Right ventricle myocardium superior (tissue), 1 donor: ENCODE measurements at places on chromosomes 16 and 17. TPM values are rescaled to one million over a fixed set of nuclear protein-coding genes. Genes with fewer than 3 reads are reported as not detected.

The MILR1 gene
- 2.2 TPM for total RNA-seq

- DNase-seq, result peak; percentile 10
These were observed 28.1 kb downstream of the MEAK7 start for GRCh38 chr16:84476401-84476800.

The AIPL1 gene
- total RNA-seq, result not detected

- DNase-seq, result peak; percentile 79
These were observed 68.8 kb downstream of the ABR start for GRCh38 chr17:1110862-1111598.

The TRAF4 gene
- total RNA-seq, result 2.4 TPM

The SLC6A4 gene
- 0.75 TPM for total RNA-seq

GRCh38 chr16:17026600-17027242 is 444.0 kb downstream of the XYLT1 start:
- DNase-seq, result no peak

DNA sequence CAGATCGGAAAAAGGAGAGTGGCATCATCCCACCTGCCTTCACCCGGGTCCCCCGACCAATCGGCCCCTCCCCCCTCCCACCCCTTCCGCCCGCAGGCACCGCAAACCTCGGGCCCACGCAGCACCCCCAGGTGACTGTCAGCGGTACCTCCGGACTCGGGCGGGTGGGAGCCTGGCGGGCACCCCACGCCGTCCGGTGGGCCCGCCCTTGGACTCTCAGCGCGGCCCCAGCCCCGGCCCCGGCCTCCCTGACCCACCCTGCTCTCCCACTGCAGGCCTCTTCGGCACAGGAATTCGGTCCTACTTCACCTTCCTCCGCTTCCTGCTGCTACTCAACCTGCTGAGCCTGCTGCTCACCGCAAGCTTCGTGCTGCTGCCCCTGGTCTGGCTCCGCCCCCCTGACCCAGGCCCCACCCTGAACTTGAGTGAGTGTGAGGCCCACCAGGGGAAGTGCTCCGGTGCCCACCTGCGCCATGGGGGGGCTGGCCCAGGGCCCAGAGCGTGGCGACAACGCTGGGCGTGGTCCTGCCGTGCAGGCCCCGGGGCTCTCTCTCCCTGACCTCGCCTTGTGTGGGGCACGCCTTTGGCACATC is 1.6 kb downstream of the TMC8 start:
- no peak for DNase-seq

- DNase-seq, result no peak
These were observed 15.8 kb downstream of the TSPOAP1 start for GRCh38 chr17:58312829-58313228.

- peak; percentile 9 for DNase-seq
These were observed 977 bp downstream of the NAGPA start for GRCh38 chr16:5032748-5033167.

DNA sequence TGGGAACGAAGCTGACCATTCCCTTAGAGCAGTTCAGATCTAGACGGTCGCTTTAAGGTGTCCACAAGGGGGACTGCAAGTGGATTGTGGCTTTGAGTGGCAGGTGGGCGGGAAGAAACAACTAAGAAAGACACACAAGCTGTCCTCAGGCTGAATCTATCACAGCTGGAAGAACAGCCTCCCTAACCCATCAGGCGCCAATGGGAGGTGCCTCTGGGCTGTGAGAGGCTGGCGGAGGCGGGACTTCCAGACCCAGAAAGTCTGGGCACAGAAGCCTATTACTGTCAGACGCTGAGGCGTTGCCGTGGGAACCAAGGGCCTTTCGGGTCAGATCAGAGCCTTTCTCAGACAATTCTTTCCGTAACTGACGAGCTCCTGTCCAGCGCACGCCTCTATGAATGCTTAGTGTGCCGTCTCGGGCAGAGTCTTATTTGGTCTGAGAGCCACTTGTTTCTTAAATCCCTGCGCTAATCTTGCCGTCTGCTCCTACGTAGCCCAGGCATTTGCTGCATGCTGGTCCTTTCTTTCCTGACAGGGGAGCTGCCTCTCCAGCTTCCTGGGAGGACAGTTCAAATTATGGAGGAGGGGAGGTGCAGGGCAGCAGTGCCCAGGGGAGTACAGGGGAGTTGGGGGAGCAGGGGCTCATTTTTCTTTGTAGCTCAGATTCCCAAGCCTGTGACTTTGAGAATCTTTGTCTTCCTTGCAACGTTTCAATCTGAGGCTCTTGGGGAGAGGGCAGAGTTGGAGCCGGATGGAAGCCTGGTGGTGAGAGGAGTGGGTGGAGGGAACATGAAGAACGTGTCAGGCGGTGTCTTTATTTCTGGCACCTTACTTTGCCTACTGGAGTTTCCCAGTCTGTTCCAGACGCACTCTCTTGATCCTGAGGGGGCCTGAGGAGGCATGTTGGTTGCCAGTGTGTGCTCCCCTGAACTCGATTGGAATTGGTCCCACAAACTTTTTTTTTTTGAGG is 618.7 kb downstream of the KCNJ18 start:
- DNase-seq, result no peak

DNA sequence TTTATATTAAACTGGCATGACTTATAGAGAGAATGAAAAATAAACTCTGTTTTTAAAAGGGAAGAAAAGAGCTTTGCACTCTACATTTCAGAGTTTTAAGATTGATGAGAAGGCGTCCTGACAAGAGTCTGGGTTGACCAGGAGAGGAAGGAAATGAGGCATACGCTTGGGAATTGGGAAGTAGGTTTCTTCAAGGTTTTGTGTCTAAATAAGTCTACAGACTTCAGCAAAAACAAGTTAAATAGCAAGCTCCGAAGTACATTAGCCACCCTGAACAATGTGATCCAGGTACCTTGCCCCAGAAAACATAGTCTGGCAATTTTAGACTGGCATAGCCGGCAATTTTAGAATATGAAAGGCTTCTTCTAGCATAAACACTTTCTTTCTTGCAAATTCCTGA is 28.5 kb upstream of the CCDC182 start:
- no peak for DNase-seq

- DNase-seq, result no peak
These were observed 348.7 kb upstream of the TNRC6C start for GRCh38 chr17:77609553-77610517.

GRCh38 chr16:76748461-76749348 is 442.3 kb upstream of the MON1B start:
- no peak for DNase-seq

DNA sequence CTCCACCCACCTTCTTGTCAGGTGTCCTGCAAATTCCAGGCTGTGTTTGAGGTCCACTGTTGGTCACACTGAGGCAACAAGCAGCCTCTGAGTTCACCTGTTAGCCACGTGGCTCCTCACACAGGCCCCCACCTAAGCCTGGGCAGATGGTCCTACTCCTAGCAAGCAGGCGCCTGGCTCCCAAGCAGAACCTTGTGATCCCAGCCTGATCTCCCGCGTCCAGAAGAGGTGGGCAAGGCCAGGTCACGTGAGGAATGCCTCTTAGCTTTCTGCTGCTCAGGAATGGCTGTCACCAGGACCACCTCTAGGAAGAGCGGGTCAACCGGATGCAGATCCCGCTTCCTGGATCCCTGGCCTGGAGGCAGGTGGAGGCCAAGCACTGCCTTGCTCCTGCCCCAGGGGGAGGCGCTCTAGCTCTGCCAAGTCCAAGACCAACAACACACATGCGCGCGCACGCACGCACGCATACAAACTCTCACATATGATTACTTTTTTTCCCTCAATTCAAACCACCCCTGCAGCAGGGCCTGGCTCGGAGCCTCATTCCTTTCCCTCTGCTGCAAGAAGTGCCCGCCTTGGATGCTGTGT is 9.5 kb downstream of the CYB561 start:
- peak; percentile 51 for DNase-seq

The SULT1A4 gene
- total RNA-seq, result 9.5 TPM

DNA sequence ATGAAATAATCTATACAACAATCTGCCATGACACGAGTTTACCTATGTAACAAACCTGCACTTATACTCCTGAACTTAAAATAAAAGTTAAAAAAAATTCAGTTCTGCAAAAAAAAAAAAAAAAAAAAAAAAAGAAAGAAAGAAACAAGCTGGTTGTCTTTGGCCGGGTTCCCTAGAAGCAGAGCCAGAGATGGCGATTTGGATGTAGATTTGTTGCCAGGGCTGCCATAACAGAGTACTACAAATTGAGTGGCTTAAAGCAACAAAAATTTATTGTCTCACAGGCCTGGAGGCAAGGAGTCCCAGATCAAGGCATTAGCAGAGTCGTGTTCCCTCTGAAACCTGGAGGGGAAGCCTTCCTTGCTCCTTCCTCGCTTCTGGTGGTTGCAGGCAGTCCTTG is 20.4 kb downstream of the SYT17 start:
- no peak for DNase-seq

GRCh38 chr16:719815-720446 is 1.0 kb upstream of the ANTKMT start:
- no peak for DNase-seq

GRCh38 chr17:70437656-70438055 is 268.3 kb downstream of the KCNJ2 start:
- DNase-seq, result no peak

The SCO1 gene
- 27.6 TPM for total RNA-seq

The PMFBP1 gene
- total RNA-seq, result 0.19 TPM

DNA sequence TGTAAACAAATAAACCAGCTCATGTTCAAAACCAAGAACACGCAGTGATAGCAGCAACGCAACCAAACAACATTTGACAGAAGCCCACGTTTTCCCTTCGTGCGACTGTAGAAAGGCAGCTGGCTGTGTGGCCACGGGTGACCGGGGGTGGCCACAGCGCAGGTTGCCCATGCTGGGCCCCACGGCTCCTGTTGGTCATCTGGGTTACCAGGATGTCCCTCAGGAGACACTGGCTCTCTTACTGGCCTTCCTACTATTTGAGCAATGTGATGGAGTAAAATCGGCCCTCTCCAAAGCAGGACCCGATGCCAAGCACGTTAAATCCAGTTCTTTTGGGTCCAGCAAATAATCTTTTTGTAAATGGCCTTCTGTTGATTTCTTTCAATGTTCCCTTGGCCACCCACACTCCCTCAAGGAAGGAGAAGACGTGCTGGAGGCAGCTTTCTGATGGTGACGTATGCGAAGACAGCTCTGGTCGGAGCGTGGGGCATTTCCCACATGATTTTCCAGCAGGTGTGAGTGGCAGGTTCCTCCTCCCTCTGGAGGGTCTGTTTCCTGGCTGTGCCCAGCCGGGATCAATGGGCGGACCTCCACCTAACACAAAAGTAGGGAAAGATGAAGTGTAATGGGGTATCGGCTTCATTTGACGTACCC is 143.1 kb upstream of the CHMP6 start:
- DNase-seq, result no peak

DNA sequence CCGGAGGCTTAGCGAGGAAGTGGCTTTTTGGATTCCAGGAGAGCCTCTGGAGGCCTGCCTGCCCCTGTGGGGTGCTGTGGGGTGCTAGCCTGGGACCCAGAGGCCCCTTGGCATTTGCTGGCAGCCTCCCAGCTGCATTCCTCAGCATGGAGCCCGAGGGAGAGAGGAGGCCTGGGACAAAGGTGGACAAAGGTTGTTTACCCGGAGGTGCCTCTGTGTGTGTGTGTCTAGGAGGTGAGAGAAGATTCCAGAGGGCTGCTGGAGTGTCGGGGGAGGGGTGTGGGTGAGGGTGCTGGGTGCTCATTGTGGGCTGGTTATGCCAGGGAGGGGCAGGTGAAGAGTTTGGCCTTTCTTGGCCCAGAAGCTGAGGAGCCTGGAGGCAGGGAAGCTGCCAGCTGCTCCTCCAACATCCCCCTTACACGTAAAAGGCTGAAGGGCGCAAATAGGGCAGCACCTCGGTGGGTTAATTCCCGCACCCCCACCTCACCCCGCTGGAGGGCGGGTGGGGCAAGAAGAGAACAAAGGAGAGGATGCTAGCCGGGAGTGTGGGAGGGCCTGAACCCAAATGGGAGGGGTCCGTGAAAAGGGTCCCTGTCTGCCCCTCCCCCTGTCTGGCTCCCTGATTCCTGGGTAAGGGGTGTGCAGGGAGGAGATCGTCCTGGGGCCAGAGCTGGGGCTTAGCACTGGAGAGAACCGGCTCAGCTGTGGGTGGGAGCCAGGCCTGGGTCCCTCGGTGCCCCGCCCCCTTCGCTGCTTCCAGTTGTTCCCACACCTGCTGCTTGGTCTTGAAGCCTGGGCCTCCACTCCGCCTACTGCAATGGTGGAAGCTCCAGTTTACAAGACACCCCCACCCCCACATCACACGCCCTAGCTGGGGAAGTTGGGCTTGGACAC is 9.9 kb downstream of the HEXIM2 start:
- no peak for DNase-seq

GRCh38 chr16:74926805-74927204 is 58.1 kb downstream of the WDR59 start:
- no peak for DNase-seq
